NCI-H510A (cell line): ENCODE measurements at places on chromosomes 13 and 19.

- no peak for DNase-seq
These were observed 13.8 kb downstream of the SLC7A1 start for GRCh38 chr13:29581666-29582065.

GRCh38 chr13:27672025-27672424 is 50.3 kb downstream of the POLR1D start:
- DNase-seq, result no peak

DNA sequence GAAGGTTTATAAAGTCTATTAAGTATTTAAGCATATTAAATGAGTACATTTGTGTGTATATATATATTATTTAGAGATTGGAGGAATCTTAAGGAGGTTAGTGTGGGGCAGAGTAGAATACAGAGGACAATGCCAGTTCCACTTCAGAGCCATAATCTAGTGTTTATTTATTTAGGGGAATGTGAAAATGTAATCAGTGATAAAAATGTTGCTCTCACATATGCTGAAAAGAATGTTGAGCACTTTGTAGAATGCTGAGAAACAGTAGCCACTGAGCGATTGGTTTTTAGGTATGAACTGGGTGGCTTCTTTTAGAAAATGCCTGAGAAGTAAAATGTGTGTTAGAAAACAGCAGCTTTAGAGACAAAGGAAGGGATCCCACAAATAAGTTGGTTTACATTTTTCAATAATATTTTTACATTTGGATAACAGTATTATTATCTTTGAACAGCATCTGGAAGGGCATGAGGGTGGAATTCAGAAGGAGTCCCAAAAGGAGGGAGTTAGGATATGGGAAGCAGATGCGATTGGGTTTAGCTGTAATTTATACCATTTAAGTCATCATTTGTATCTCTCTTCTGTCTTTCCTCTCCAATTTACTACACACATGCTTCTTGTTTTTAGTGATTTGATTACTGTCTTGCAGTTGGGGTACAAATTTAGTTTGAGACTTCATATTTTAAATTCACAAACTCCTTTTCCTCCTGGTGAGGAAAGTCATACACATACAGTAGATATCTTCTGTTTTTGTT is 68.6 kb downstream of the NDFIP2 start:
- DNase-seq, result no peak

GRCh38 chr13:36059321-36059720 is 71.9 kb downstream of the DCLK1 start:
- no peak for DNase-seq

DNA sequence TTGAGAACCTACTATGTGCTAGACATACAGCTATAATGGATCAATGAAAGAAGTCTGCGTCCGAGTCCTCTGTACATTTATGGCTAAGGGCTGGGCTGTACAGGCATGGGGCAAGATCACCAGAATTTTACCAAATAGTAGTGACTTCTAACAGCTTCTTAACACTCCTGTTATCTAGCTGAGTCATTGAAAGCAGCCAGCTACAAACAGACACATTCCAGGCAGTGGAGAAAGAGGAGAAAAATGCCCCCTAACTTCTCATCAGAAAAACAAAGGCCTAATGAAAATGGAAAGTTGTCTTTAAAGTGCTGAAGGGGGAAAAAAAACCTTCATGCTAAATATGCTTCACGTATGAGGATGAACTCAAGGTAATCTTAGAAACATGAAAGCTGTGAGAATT is 14.3 kb upstream of the ZNF667 start:
- no peak for DNase-seq

DNA sequence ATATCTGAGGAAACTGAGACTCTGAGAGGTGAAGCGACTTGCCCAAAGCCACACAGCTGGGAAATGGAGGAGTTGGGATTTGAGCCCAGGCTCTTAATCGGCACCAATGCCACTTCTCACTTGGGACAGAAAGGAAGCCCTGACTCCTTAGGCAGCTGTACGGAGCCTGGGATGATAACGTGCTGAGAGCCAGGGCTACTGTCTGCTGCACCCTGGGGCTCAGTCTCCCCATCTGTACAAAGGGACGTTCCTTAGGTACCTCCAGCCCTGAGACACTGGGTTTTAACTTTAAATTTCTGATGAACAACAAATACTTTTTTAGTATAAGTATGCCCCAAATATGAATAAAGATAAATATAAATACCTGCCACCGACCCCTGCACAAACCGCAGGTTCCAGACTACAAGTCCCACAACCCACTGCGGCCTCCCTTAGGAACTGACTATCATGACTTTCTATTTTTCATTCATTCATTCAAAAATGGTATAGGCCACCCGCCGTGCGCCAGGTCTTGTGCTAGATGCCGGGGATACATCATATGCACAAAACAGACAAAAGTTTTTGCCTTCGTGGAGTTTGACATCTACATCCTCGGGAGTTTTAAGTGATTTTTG is 776 bp upstream of the NCLN start:
- peak; percentile 31 for DNase-seq

DNA sequence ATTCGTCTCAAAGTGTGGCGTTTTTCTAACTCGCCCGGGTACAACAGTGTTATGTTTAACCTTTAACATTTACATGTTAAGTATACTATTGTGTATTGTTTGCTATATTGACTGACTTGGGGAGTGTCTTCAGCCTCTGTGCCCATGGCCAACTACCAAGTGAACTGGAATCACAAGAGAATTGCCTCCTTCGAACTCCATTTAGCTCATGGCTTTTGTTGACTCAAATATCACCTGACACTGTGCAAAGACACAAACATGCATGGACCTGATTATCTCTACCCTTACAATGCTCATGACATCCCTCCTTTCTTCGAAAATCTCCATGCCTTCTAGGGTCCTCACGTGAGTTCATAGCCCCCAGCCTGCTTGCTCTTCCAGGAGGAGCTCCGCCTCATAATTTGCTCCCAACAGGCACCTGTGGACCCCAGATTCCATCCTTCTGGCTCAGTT is 704 bp downstream of the ZNF814 start:
- no peak for DNase-seq

DNA sequence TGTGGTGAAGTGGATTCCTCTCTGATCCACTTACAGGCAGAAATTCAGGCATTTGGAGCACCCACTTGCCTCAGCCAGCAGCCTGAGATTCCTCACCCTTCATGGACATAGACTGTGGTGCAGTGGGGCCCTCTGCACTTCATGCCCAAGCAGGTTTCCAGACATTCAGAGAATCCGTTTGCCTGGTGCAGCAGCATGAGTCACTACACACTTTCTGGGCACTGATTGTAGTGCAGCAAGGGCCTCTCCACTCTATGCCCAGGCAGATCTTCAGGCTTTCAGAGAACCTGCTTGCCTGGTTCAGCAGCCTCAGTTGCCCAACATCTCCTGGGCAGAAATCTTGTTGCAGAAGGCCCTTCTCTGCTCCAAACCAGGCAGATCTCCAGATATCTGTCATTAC is 920.9 kb downstream of the SLITRK5 start:
- DNase-seq, result no peak

GRCh38 chr13:28394422-28394821 is 100.5 kb downstream of the FLT1 start:
- no peak for DNase-seq

DNA sequence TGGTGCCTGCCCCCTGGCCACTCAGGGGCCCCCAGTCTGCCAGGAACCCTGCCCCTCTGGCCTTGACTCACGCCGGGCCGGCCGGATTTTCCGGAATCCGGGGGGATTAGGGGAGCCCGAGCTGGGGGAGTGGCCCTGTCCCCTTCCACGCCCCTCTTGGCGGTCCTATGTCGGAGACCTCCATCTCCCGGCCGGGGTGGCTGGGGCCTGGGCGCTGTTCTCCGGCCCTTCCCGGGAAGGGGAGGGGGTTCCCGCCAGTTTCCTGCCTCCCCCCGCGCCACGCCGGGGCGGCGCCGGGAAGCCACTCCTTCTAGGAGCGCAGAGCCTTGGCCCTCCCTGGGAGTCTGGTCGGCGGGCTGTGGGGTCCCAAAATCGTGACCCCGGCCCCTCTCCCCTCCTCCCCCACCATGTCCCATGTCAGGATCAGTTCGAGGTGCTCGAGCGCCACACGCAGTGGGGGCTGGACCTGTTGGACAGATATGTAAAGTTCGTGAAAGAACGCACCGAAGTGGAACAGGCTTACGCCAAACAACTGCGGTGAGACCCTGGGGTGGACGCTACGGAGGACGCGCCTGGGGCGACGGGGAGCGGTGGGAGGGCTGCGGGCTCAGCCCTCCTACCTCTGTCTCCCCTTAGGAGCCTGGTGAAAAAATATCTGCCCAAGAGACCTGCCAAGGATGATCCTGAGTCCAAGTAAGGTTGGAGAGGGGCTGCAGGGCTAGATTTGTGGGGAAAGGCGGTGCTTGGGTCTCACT is 1.3 kb downstream of the TRIP10 start:
- DNase-seq, result no peak

DNA sequence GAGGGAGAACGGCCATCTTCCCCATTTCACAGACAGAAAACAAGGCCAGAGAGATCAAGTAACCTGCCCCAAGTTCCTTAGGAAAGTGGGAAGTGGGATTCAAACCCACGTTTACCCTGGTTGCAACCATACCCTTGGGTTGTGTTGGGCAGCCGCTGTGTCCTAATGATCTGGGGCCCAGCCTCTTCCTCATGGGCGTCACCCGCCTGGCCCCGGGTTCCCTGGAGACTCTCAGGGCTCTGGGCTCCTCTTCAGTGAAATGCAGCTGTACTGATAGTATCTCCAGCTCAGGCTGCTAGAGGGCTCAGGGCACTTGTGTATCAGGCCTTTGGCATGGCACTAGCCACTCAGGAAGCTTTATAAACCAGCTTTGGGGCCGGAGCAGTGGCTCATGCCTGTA is 9.8 kb downstream of the TMED1 start:
- DNase-seq, result no peak

DNA sequence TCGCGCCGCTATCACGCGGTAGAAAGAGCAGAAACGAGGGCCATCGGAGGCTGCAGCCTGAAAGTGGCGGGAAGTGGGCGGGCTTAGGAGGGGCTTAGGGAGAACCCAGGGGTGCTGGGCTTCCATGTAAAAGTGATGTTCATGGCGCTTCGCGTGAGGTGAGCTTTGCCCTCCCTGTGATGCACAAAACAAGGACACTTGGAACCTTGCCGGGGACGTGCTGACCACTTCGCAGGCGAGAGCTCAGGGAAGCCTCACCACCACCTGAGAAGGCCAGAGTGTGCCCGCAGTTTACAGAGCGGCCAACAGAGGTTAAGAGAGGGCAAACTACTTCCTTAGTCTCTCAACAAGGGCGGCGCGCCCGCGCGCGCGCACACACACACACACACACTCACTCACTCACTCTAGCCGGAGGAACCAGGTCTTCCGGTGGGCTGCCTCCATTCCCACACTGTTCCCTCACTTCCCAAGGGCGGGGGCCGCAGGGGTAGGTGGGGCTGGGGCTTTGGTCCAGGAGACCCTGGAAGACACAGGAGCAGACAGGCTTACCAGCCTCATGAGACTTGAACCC is 651 bp downstream of the GAPDHS start:
- no peak for DNase-seq

DNA sequence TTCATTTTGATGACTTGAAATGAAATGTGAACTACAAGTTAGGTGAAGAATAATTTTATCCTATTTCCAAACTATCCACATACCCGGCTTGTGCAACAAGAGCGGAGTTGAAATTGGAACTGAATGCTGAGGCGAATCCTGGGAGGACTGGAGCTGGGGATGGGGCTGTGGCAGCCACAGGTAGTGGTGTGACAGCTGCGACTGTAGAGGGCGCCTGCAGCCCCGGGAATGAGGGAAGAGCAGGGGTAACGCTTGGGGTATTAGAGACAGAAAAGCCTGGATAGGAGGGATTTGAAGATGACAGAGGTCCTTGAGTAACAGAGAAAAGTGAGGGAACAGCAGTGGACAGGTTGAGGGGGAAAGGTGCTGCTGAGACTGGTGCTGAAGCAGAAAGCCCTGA is 22.0 kb upstream of the STOML3 start:
- DNase-seq, result no peak

GRCh38 chr13:49052813-49053212 is 77.1 kb downstream of the FNDC3A start:
- no peak for DNase-seq

DNA sequence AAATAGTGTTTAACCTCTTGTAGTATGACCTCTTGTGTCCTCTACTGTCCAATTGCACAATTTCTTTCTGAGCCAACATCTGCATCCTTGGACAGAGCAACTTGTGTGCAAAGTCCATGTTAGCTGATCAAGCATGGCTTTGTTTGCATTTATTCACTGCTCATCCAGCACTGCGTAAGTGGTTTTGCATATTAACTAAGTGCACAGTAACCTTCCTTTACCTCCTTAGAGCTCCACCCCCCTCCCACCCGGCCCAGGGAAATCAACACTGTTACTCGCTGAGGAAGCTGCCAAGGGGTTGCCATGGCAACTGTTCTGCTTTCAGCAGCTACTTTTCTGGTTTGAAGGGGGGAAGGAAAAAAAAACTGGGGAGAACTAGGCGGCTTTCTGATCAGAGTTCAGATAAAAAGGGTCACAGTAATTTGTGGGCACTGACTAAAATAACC is 153.5 kb upstream of the KLF12 start:
- DNase-seq, result no peak

DNA sequence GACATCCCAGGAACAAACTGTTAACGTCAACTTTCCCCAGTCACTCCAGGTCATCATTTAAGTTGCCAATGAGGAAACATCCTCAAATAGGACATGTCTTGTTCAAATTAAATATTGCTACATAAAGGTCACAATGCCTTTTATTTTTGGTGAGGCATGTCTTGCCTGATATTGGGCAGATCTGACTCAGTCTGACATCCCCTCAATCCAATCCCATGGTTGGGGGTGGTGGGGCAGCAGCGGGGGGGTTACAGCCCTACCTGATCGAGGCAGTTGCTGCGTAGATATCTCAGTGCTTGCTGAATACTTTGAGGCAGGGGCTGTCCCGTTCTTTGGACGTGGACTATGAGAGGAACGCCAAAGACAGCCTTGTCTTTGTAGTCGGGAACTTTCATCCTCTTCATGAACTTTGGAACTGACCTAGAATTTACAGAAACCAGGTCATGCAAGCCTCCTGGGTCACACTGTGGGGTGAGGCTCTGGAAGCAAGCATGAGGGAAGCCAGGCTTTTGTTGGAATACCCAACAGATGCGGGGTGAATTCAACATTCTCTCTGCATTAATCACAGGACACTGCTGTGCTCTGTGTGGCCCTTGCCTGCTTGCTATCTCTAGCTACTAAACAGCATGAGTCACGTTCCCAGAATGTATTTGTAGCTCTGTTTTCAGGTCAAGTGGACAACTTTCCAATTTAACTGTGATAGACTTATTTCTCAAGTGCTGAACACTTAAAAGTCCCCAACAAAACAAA is 109.8 kb downstream of the KL start:
- DNase-seq, result no peak

- DNase-seq, result no peak
These were observed 78.7 kb upstream of the SERP2 start for GRCh38 chr13:44294876-44295275.

GRCh38 chr13:42807866-42808265 is 26.5 kb downstream of the FAM216B start:
- DNase-seq, result no peak
